ENCODE measurements at places on chromosomes 12 and 14. TPM values are rescaled to one million over a fixed set of nuclear protein-coding genes. Genes with fewer than 3 reads are reported as not detected.

The FBXW8 gene
- 14.3 TPM for total RNA-seq

The NGB gene
- total RNA-seq: not detected

The TPH2 gene
- total RNA-seq: not detected

The SLC17A8 gene
- not detected for total RNA-seq

The OTX2 gene
- total RNA-seq: not detected

The ACVRL1 gene
- total RNA-seq: 61.3 TPM

The SLC39A9 gene
- 127 TPM for total RNA-seq

The BLTP3B gene
- 51.1 TPM for total RNA-seq

The C1QL4 gene
- total RNA-seq: 0.06 TPM

The MAP1LC3B2 gene
- 0.53 TPM for total RNA-seq

The CLECL1 gene
- not detected for total RNA-seq

The SMOC1 gene
- total RNA-seq: 0.40 TPM
